ENCODE measurements at places on chromosomes 7 and 10. TPM values are rescaled to one million over a fixed set of nuclear protein-coding genes. Genes with fewer than 3 reads are reported as not detected.

SLC16A12 gene
- total RNA-seq, result 0.07 TPM

SLC29A3 gene
- total RNA-seq, result 8.2 TPM

ARHGEF35 gene
- 15.7 TPM for total RNA-seq

NUP205 gene
- 61.3 TPM for total RNA-seq

C10orf95 gene
- 1.5 TPM for total RNA-seq

BUD23 gene
- 36.0 TPM for total RNA-seq

ZNF783 gene
- 17.3 TPM for total RNA-seq

C10orf105 gene
- under 0.01 TPM for total RNA-seq

SLC18A3 gene
- total RNA-seq, result not detected

CALHM3 gene
- total RNA-seq, result not detected

BHLHA15 gene
- 3.2 TPM for total RNA-seq

DNA sequence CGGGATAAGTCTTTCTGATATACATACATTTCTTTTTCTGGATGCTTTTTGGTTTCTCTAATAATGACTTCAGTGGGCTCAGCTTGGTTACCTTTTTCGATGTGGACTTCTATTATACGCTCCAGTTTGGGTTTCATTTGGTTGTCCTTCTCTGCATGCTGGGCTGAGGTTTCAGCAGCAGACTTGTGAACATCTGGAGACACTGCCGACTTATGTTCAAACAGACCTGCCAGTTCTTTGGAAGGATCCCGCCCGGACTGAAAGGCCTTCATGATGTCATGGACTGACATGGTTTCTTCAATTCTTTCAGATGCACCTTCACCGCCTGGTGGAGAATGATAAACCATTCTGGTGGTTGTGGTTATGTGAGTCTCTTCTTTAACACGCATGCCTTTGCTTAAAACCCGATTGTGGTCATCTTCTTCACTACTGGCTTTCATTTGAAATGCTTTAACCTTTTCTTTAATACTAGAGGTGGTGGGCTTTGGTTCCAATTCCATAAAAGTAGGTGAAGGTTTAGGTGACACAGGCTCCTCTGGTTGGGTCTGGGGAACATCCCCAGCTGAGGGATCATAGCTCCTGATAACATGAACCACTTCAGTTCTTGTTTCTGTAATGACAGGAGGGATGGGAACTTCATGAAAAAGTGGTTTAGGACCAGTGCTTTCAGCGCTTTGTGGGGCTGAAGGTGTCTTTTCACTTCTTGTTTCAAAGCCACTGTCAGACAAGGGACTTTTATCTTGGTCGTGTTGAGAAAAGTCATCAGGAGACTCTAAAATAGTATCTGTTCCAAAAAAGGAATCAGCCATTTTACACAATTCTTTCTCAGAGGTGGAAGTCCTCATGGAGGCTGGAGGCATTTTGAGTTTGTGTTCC lies 167.7 kb upstream of the CCDC6 start:
- no peak for DNase-seq

DNA sequence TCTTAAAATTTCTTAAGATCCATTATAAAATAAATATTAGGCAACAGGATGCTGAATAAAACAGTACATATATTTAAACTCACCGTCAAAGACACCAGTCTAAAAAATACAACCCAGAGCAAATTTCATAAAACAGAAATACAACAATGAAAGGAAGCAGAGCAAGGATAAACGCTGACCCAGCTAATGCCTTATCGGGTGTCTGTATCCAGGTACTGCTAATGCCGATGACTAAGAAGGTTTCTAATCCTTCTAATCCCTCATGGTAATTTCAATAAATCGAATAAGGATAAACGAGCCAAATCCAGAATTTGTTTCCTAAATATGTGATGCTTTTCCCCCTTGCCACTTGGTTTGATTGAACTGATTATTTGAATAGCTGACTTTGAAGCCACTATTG lies 1.7 kb downstream of the HYCC1 start:
- no peak for DNase-seq

- no peak for DNase-seq
These were observed 1.7 kb downstream of the MYL7 start for GRCh38 chr7:44139311-44140010.

- DNase-seq, result no peak
These were observed 4.5 kb downstream of the GRID1 start for GRCh38 chr10:86362129-86362527.

DNA sequence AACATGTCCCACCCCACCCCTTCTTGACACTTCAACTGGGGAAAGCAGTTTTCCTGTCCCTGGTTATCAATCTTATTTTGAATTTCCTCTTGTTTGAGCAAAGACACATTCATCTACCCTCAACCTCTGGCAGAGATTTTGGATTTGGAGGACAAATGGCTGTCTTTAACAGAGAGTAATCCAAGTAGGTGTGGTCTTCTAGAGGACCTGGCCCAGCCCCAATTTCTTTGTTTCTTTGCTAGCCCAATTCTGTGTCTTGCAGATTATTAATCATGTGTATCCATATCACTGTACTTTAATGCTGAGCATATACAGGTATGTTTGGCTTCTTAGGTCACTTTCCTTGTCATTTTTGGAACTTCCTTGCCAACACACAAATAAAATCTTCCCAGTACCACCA lies 58.8 kb upstream of the ADCY1 start:
- no peak for DNase-seq

DNA sequence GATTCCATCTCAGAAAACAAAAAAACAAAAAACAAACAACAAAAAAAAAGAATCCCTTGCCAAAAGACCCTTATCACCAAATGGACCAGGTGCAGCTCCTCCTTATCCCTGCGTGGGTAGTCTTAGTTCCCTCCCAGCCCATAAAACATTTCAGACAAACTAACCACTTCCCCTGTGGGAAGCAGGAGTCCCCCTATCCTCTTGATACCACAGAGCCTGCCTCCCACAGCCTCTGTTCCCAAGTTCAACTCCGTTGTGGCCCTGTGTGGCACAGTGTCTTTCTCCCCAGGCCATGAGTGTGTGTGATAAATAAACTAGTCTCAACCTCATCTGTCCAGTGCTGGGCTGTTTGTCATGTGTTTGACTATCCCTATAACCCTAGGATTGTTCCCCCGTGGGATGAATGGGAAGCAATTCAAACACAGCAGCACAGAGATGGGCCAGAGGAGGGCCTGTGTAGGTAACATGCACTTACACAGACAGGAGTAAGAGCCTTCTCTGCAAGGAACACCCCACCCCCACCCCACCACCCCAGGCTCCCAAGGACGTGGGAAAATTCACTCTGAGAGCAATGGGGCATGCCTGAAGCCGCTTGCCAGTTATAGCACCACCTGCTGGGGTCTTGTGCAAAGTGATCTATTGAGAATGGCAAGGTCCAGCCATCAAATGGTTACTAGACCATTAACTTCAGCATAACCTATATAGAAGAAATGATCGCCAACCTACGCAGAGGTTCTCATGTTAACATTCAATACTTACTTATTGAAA lies 147.1 kb upstream of the GHITM start:
- peak; percentile 20 for DNase-seq

DNA sequence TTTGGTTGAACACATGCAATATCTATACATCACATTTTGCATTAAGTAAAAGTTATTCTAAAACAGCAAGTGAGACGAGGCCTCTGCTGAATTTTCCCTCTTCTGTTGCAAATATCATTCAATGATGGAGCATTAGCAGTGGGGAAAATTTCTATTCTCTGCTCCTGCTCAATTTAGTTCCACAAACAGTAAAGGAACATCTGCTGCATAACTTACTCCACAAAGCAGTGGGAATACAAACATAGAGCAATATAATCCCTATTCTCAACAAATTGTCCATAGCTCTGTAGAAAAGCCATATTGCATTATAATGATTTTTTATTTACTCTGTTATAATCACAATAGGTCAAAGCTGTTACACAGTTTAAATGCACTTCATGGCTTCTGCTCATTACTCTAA lies 5.9 kb downstream of the AGR3 start:
- no peak for DNase-seq

GRCh38 chr7:151123822-151124464 lies 37.7 kb downstream of the AGAP3 start:
- DNase-seq, result peak; percentile 66

DNA sequence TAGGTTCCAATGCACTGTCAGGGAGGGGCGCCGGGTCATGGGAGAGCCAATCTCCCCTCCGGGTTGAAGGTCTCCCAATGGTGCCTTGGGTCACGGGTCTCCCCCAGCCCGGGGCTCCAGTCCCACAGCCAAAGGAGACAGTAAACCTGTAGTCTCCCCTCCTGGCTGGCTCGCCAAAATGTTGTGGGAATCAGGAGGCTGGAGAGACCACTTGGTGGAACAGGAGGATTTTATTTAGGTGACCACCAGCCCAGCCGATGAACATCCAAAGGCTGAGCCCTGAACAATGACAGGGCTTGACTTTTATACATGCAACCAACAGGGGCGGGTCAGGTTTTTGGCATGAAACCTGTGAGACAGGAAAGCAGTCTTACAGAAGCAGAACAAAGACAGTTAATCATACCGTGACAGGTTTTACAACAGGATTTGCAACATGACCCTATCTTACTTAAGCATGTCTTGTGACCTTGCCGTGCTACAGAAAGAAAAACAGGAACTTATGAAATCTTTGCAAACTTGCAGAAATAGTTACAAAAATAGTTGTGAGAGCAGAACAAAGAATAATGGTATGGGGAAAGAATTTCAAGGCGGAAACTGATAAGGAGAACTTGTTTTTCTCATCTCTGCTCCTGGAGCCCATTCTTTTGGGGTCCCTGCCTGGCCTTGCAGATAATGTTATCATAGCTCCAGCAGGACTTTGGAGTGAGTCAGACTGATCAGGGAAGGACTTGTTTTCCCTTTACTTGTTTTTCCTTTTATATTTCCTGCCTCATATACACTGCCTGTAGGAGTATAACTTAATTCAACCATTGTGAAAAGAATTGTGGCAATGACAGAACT lies 7.1 kb downstream of the ERV3-1 start:
- peak; percentile 67 for DNase-seq

DNA sequence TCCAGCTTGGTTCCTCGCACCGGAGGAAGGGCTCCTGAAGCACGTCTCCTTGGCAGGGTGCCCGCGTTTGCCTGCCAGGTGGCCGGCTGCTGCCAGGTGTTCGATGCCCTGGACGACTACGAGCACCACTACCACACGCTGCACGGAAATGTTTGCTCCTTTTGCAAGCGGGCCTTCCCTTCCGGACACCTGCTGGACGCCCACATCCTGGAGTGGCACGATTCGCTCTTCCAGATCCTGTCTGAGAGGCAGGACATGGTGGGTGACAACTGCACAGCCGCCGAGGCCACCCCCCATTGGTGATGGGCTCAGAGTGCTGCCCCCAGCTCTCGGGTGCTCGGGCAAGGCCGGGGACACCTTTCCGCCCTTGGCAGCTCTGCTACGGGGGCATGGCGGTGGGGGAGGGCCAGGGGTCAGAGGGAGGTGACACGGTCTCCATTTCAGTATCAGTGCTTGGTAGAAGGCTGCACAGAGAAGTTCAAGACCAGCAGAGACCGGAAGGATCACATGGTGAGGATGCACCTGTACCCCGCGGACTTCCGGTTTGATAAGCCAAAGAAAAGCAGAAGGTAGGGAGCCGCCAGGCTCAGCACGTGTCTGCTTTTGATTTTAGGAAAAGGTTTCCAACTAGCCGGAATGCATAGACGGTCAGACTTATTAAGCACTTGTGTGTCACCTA lies 1.1 kb downstream of the ZNF511 start:
- no peak for DNase-seq

DNA sequence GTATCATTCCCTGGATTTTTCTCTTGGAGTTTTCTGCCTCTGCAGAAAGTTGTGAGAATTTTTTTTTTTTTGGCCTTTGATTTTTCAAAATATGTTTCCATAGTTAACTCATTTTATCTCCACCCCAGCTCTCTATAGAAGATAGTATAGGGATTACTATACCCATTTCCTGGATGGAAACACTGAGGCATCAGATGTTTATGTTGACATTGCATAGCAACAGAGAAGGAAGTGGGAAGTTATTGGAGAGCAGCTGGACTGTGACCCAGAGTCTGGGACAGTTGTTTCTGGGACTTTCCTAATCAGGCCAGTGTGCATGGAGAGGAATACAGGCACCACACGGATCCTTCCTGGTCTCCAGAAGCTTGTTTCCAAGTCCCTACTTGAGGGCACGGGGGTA lies 158.0 kb downstream of the CDH23 start:
- no peak for DNase-seq

DNA sequence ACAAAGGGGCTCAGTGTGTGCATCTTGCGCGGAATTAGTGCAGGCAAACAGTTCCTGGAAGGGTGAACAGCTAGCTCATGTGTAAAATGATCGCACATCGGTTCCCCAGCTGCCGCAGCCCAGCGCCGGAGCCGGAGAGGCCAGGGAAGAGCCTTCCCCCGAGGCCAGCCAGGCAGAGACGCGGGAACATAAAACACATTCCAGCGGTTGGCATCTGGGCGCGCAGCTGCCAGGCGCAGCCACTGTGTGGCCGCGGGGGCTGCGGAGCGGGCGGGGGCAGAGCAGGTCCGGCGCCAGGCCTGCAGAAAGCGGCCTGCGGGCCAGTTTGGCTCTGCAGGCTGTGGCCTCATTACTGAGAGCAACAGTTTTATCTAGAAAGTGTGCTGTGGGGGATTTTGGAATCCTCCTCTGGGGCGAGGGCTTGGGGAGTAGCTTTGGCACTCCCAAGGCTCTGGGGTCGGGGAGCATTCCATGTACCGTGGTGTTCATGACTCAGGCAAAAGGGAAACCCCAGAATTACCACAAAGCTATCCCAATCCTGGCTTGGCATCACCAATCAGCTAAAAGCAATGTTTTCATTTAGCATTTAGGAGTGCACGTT lies 74.3 kb downstream of the SAMD9 start:
- peak; percentile 97 for DNase-seq

DNA sequence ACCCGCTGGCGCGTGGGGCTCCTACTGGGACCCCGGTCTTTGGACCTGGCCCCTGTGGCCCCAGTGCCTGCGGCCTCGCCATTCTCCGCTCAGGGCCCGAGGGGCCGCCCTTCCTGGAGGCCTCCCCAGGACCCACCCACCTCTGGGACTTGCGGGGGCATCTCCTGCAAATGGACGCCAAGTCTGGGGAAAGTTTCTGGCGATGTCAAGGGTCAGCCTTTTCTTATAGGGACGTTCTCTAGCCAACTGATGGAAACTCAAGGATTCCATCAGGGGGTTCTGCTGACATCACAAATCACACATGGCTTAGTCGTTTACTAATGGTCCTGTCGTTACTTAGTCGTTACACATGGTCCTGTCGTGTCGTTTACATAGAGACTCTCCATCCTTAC lies 57.7 kb upstream of the RHOBTB1 start:
- no peak for DNase-seq

DNA sequence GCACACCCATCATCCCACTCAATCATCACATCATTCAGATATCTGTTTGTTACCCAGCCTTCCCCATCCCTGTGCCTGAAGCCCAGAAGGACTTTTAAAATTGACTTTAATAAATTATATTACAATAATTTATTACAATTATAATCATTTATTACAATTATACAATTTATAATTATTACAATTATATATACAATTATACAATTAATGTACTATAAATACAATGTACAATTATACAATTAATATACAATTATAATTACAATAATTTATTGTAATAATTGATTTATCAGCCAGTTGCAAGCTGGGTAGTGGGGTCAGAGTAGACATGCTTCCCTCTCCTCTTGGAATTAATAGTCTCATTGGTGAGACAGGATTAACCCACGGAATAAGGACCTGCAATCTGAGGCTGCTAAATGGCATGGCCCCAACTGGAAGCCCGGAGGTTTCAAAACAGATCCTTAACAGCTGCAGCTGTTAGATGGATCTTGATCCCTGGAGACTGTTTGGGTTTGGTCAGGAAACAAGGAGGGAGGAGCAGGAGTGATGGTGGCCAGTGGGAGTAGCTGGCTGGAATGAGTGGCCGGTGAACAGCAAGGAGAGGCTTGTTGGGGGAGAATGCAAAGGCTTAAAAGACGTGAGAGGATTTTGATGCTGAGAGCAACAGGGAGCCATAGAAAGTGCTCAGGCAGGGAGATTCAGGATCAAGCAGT lies 402.8 kb upstream of the PODXL start:
- no peak for DNase-seq
